ENCODE measurements at places on chromosomes 16 and 17. TPM values are rescaled to one million over a fixed set of nuclear protein-coding genes. Genes with fewer than 3 reads are reported as not detected.

The ITFG1 gene
- 69.4 TPM for total RNA-seq

The SLC6A4 gene
- 2.5 TPM for total RNA-seq

The XAF1 gene
- 82.8 TPM for total RNA-seq

The PRR35 gene
- not detected for total RNA-seq

The ASB16 gene
- 0.15 TPM for total RNA-seq

The TAC4 gene
- total RNA-seq = not detected

The PSKH1 gene
- 36.7 TPM for total RNA-seq

The CMC2 gene
- 56.7 TPM for total RNA-seq

The USP10 gene
- total RNA-seq = 70.8 TPM

The NPIPA5 gene
- total RNA-seq = 10.2 TPM

The TP53TG3 gene
- total RNA-seq = not detected

The TM4SF5 gene
- total RNA-seq = not detected

The TMC6 gene
- total RNA-seq = 40.7 TPM

The TP53TG3C gene
- total RNA-seq = not detected

The CCL5 gene
- total RNA-seq = 1.6 TPM

The TBC1D28 gene
- not detected for total RNA-seq

The PLEKHH3 gene
- total RNA-seq = 12.2 TPM

The PPY gene
- total RNA-seq = not detected

The SPATA22 gene
- not detected for total RNA-seq

The SLC35G6 gene
- not detected for total RNA-seq

The MT1G gene
- total RNA-seq = not detected

The KAT8 gene
- 29.1 TPM for total RNA-seq

The SYT17 gene
- total RNA-seq = 5.8 TPM

The EIF5A gene
- 432 TPM for total RNA-seq

The NHLRC4 gene
- 2.7 TPM for total RNA-seq

The IFI35 gene
- total RNA-seq = 33.4 TPM

The HS3ST6 gene
- not detected for total RNA-seq

The GUCY2D gene
- not detected for total RNA-seq

The KCNAB3 gene
- total RNA-seq = 2.1 TPM

The EXOC3L1 gene
- 12.0 TPM for total RNA-seq

The GPR179 gene
- not detected for total RNA-seq

The SLC12A3 gene
- not detected for total RNA-seq

The CHMP6 gene
- 46.8 TPM for total RNA-seq

The KRTAP9-4 gene
- not detected for total RNA-seq

The SETD1A gene
- total RNA-seq = 24.6 TPM

The KRT25 gene
- not detected for total RNA-seq

The FOXL1 gene
- 10.3 TPM for total RNA-seq

The TPPP3 gene
- total RNA-seq = 3.2 TPM

The ABCA9 gene
- total RNA-seq = 1.8 TPM

The SLC46A1 gene
- 2.2 TPM for total RNA-seq

The TP53TG3B gene
- not detected for total RNA-seq

The MYH1 gene
- total RNA-seq = not detected

The RNF135 gene
- total RNA-seq = 24.2 TPM

The MMP25 gene
- 0.05 TPM for total RNA-seq

The GFAP gene
- not detected for total RNA-seq
